ENCODE measurements at places on chromosomes 1 and 21. TPM values are rescaled to one million over a fixed set of nuclear protein-coding genes. Genes with fewer than 3 reads are reported as not detected.
A peak's percentile ranks its signal among the peaks of the same experiment; 100 is the strongest.

GRCh38 chr1:183432548-183432875 is 14.3 kb upstream of the NMNAT2 start:
- no peak for DNase-seq

LMOD1 gene
- total RNA-seq: 31.4 TPM

CREG1 gene
- total RNA-seq: 127 TPM

RXRG gene
- 1.2 TPM for total RNA-seq

DNA sequence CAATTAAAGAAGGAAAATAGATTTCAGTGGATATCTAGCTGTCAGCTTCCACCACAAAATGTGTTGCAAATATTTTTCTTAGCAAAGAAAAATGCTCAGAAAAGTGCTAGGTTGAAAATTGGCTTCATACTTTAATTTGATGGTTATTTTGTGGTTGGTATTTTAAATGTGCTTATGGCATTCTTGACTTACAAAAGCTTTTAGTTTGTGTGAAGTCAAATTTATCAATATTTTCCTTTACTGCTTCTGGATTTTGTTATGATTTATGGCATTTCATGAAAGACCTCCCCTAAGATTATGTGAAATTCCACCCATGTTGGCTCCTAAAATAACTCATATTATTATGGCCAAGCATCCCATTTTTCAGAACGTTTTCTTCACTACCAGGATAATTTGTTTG is 51.5 kb downstream of the PSMG1 start:
- no peak for DNase-seq

HMCN1 gene
- 14.8 TPM for total RNA-seq

GRCh38 chr1:210259561-210259960 is 27.0 kb downstream of the SERTAD4 start:
- DNase-seq: no peak

GRCh38 chr21:14947613-14948160 is 117.1 kb downstream of the NRIP1 start:
- DNase-seq: no peak

DNA sequence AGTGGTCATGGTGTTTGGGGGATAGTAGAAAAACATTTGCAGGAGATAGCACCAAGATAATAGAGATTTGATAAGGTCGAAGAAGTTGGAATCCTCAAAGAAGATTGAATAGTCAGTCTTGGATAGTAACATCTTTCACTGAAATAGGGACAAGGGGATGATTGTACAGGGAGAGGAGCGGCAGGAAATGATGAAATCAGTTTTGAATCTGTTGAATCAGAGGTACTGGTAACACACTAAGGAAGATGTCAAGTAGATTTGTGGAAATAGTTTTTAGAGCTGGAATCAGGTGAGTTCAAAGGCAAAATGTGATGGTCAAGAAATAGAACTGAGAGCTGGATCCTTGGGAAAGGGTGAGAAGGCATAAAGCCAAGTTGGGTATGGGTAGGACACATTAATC is 26.5 kb downstream of the CAP1 start:
- DNase-seq: no peak

DNA sequence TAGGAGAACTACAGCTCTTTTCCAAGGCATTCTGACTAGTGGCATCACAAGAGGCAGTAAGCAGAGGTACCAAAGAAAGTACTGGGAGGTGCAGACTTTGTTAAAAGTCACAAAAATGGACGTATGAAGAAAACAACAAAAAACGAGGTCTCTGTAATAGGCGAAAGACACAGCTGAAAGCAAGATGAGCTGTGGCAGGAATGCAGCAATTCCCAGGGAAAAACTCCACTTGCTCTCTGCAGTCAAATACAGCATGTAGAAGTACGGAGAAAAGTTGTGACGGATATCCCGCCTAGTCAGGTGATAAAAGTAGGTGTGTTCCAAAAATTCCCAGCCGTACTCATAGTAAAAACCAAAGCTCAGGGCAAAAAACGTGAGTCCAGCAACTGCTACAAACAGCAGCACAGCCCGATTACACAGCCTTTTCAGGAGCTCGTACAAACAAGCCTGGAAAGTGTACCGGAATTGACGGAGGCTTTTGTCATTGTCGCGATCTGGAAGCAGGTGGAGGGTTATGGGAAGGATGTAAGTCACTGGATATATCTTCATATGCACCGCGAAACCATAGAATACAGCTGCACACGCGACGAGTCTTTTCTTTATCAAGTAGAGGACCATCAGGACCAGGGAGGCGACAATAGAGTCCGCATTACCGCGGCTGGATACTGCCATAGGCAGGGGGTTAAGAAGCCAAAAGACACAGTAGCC is 979 bp downstream of the PIGM start:
- DNase-seq: no peak

DNA sequence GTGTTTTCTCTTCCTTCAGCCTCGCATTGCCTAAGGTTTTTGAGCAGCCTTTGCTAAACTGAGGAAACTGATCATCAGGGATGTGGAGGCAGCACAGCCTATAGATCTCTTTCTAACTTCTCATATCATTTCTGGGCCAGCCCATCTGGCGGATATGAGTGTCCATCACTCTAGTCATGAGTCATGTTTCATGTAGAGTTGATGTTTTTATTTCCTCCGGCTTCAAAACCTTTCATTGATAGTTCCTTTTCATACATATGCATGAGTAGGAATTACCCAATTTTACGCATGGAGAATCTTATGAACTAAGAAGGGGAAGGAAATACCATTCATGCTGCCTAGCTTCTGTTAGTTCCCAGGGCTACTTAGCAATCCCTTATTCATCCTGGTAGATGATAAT is 66.3 kb downstream of the SPATA46 start:
- DNase-seq: no peak

DNA sequence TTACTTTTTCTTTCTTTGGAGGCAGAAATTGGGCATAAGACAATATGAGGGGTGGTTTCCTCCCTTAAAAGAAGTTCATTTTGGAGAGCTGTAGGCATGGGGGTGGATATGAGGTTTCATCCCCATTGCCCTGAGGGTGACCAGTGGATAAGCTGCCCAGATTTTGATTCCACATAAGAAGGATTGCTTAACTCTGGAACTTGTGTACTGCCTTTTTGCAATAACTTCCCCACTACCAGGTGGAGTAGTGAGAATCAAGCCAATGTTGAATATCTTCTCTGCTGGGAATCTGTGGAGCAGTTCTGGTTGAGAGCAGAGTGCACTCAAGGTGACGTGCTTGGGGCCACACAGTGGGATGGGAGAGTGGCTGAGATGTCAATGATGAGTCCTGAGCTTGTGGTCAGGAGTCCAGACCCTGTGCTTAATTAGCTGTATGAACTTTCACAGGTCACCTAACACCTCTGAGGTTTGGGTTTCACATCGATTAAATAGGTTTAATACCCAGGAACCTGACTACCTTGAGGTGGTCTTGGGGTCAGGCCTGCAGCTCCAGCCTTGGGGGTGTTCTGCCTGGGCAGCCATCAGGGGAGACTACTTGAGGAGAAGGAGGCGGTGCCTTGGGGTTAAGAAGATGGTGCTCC is 152.9 kb downstream of the FCRL5 start:
- no peak for DNase-seq

GRCh38 chr1:8015809-8016165 is 10.3 kb downstream of the ERRFI1 start:
- DNase-seq: no peak

- DNase-seq: no peak
Measured at GRCh38 chr1:65764052-65764451, 28.6 kb upstream of the PDE4B start.

DNA sequence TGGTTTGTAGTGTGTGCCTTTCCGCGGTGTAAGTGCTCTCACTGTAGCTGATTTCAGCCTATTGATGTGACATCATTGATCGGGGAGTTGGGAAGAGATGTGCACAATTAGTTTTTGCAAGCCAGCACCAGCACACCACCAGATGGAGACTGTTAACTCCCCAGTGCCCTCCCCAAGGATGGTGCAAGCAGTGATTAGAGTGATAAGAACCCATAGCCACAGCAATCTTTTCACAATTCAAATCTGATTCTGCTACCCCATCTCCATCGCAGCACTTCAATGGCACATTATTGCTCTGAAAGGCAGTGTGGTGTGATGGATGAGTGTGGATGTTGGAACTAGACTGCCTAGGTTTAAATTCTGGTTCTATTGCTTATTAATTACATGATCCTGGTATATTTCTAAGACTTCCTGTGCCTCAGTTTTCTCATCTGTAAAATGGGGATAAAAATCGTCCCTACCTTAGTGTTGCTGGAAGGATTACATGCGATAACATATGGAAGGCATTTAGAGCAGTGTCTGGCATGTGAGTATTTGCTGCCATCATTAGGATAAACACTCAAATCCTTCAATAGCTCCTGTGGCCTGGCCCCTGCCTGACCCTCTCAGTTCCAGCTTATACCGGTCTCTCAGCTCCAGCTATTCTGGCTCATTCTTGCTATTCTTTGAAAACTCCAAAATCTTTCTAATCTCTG is 6.7 kb downstream of the CSF3R start:
- DNase-seq: no peak

DNA sequence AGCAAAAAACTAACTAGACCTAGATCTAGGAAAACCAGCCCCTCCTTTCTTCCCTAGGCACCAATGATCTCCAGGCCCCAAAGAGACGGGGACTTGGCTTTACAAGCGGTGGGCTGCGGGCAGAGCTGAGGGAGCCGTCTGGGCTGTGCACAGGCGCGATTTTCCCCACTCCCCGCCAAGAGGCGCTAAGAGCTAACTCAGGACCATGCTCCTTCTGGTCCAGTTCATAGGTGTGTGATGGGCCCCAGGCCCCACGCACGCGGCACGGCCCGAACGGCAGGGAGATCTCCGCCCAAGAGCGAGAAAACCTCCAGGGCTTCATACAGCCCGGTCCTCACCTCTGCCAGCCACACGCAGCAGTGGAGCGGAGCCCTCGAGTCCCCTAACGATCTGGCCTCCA is 7.5 kb upstream of the GPR153 start:
- no peak for DNase-seq

- peak; percentile 81 for DNase-seq
Measured at GRCh38 chr1:8317647-8318381, at the start of gene SLC45A1. Gene SLC45A1 (plus strand): TSS chr1:8318114. CDS start chr1:8324330, 6,216 bp downstream.

NR0B2 gene
- total RNA-seq: 19.0 TPM

CFAP141 gene
- not detected for total RNA-seq

PPIAL4G gene
- not detected for total RNA-seq

GRCh38 chr1:38569932-38570656 is 289.5 kb downstream of the RRAGC start:
- no peak for DNase-seq

LDLRAD1 gene
- total RNA-seq: not detected

GRCh38 chr1:221429264-221429663 is 312.6 kb downstream of the DUSP10 start:
- DNase-seq: no peak

DNA sequence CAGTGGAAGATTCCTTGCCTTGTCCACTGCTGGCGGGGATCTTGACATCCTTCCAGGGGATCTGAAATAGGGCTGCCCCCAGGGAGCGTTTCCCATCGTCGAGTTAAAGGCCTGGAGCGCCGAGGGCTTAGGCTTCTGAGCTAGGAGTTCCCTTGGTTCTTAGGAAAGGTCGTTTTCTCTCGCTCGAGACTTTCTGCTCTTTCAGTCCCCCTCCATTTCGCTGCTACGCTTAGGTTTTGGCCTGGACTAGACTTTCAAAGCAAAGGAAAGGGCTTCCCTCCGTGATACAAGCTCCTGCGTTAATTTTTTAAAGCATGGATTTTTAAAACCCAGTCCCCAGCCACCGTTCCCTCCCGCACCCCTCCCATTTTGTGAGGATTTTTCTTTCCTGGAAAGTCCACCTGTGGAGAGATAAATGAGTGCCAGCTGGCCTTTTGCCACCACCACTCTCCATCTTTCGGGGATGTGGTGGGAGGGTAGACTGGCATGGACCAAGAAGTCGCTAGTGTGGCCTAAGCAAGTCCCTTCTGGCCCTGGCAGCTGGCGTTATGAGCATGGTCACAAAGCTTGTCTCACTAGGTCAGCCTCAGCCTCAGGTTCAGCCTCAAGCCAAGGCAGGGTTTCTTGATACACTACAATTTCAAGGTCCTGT is 9.2 kb downstream of the NR5A2 start:
- no peak for DNase-seq

PDZK1 gene
- total RNA-seq: 0.30 TPM

IRF6 gene
- 32.6 TPM for total RNA-seq

GRCh38 chr1:112995890-112996289 is 39.9 kb upstream of the SLC16A1 start:
- no peak for DNase-seq

DNA sequence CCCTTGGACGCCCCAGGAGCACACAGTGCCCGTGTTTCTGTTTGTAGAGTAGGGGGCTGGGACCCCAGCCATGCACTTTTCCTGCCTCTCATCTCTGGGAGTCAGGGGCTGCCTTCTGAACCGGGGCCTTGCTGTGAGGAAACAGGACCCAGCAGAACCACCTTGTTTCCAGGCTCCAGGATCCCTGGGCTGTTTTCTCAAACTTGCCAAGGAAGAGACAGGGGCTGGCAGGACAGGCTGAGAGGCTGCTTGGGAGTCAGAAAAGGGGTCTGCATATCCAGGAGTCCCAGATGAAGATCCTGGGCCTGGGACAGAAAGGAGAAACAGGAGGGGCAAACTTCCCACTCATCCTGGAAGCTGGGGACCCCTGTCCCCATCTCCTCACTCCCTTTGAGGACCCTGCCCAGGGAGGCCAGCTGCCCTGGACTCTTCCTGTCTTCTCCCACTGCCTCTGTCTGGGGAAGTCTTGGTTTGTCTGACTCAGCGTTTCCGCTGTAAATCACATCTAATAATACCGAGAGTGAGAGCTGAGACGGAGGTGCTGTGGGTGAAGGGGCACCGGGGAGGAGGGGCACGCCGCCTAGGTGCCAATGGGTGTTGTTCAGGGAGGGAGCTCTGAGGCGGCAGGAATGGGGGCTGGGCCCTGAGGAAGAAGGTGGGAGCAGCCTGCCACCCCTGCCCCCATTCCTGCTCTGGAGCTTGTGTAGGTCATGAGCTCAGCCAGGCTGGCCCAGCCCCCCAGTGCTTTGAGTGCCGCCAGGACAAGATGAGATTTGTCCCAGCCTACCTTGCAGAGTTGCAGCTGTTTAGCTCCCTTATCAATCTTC is 16.7 kb downstream of the POU3F1 start:
- no peak for DNase-seq

- no peak for DNase-seq
Measured at GRCh38 chr1:30256911-30257310, 466.5 kb downstream of the MATN1 start.
